CD4-positive, alpha-beta T cell treated with Interleukin-21 for 1 hour (primary cell): ENCODE measurements at places on chromosomes 1 and 21.

GRCh38 chr1:21318714-21319159, 28.5 kb upstream of the ECE1 start:
- DNase-seq: no peak

- no peak for DNase-seq
Measured at GRCh38 chr1:68329096-68329835, 96.9 kb upstream of the WLS start.

GRCh38 chr1:206087091-206087490, 30.1 kb downstream of the AVPR1B start:
- DNase-seq: no peak

DNA sequence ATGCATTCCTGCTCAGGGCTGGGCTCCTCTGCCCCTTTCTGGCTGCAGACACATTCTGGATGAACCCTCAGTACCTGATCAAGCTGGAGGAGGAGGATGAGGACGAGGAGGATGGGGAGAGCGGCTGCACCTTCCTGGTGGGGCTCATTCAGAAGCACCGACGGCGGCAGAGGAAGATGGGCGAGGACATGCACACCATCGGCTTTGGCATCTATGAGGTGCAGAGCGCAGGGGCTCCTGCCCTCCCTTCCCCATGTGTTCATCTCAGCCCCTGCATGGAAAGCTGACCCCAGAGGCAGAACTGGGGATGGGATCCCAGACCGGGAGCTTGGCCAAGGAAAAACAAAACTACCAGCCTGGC, 43.1 kb downstream of the CAPN2 start:
- no peak for DNase-seq

DNA sequence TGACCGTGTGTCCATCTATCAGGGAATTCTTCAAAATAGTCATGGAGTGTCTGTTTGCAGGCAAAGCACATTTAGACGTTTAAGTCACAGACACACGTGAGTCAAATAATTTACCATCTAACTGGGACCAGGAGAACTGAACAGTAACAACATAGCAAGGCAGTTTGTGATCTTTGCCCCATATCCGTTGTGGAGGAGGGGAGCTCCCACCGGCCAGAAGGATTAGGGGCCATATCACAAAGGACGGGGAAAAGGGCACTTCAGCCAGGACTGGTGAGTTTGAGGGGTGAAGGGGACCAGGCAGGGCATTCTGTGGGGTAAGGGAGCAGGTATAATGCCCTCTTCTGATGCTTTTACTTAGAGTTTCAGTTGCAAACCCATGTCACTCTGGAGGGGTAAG, 22.9 kb downstream of the ELAPOR1 start:
- no peak for DNase-seq

GRCh38 chr1:229268505-229268904, 2.4 kb upstream of the RAB4A start:
- DNase-seq: no peak

DNA sequence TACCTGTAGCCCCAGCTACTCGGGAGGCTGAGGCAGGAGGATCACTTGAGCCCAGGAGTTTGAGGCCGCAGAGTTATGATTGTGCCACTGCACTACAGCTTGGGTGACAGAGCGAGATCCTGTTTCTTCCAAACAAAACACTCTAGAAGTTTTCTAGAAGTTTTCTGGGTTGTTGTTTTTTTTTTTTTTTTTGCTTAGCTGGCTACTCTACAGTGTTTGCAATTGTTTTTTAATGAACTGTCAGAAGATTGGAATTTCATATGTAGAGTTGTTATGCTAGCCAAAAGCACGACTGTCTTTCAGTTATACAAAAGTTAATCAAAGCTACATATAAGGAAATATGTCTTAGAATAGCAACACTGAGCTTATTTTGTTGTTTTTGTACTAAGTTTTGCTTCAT, 30.9 kb upstream of the NEXN start:
- no peak for DNase-seq

GRCh38 chr21:43697758-43698643, 20.9 kb upstream of the PDXK start:
- no peak for DNase-seq

DNA sequence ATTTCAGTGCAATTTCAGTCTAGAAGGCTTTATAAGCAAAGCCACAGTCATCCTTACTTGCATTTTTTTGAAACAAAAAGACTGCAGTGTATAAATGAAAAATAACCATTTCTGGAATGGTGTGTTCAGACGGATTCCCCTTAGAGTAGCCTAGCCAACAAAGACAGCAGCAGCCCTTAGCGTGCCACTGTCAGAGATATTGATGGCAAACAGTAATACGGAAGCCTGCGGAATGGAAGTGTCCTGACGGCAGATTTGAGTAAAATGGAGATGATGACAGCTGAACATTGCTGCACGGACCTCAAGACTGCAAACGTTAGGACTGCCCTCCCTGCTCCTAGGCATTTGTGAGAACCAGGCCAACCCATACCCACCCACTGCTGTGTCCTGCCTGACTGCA, 54.7 kb downstream of the PDE9A start:
- DNase-seq: no peak

DNA sequence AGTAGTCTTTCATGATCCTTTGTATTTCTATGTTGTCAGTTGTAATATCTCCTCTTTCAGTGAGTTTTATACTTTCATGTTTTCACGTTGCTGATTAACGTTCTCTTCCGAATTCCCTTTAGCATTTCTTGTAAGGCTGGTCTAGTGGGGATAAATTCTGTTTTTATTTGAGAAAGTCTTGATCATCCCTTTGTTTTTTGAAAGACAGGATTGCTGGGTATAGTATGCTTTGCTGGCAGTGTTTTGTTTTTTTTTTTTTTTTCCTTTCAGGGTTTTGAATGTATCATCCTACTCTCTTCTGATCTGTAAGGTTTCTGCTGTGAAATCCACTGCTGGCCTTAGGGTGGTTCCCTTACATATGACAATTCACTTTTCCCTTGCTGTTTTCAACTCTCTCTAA, 74.4 kb downstream of the SCMH1 start:
- DNase-seq: no peak

DNA sequence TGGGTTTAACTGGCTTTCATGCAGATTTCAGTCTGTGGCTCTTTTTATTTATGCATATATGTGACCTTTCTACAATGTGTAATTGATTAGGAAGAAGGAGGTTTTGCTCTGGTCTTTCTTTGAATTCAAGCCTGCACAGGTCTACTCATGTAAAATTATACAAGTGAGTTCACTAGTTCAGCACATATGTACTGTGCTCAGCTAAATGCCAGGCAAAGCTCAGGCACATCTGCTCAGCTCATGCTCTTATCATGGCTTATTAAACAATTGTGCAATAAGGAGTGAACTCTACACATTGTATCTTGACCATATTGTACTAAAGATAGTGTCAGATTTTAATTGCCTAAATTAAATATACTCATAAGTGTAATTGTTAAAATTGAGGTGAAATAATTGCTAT, 378.4 kb downstream of the ADGRL2 start:
- DNase-seq: no peak

- DNase-seq: no peak
Measured at GRCh38 chr1:164660775-164661174, 101.8 kb downstream of the PBX1 start.

- DNase-seq: no peak
Measured at GRCh38 chr21:38487901-38488639, 10.2 kb downstream of the ERG start.

GRCh38 chr1:153627715-153628626, at the start of gene S100A1:
Gene S100A1 (plus strand): TSS chr1:153628434. CDS start chr1:153630522, 2,088 bp downstream.
- no peak for DNase-seq

GRCh38 chr1:8653878-8654277, 163.6 kb downstream of the RERE start:
- no peak for DNase-seq

GRCh38 chr1:22364764-22365163, 86.9 kb upstream of the ZBTB40 start:
- no peak for DNase-seq

DNA sequence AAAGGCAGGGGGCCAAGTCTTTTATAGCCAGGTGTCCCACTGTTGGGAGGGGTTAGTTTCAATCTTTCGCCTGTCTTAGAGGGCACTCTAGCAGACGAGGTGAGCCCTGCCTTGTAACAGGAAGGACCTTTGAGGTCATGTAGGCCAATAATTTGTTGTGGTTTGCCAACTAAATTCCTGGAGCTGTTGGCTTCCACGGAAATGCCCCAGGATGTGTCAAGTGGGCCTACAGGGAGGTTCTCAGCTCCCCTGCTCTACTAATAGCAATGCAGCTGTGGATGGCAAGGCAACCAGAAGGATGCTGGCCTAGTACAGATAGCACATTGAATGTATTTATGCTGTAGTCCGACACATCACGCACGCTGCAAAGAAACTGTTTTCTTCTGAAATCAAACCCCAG, 22.3 kb upstream of the CASQ2 start:
- DNase-seq: no peak

DNA sequence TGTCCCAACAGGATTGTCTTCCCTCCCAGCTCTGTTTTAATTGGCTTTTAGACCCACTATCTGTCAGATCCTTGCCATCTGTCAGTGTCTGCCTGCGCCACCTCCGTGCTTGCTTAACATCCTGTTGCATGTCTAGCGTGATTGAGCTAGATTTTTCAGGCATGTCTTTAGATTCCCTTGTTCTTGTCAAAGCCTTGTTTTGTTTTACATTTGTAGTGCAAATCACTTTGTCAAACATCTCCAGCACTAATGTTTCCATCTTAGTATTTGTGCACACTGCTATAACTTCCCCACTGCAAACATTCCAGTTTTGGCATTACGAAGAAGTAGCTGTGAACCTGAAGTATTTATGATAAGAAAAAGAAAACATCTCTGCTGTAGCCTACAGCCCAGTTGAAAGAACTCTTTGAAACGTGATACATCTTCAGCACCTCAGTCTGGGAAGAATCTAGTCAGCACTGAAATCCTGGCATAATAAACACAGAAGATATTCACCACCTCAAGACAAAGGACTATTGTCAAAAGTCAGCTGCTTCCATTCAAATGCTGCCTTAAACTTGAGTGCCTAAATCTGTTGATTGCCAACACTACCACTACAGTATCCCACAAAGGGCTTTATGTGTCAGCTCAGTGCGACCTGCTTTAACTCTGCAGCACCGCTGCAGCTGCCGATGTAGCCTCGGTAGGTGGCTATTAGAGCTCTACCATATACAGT, 105.0 kb downstream of the FNBP1L start:
- DNase-seq: no peak

DNA sequence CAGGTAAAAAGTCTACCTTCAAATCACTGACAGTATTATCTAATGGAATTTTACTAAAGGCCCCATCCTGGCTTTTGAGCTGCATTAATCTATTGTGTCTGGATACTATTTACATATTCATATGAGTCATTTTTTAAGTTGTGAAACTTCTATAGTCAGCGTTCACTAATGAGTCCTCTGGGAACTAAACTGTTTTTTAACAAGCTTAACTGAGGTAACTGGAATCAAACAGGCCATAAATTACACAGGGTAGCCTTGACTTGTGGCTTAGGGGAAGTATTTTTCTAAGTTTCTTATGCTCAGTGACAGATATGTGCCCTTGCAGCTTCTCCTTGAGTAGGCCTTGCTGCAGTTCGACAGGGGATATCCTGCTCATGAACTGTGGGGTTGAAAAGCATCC, 68.8 kb downstream of the JMJD4 start:
- no peak for DNase-seq

GRCh38 chr1:18491168-18491567, 10.4 kb downstream of the KLHDC7A start:
- no peak for DNase-seq

- DNase-seq: no peak
Measured at GRCh38 chr1:94543001-94543400, 1.4 kb upstream of the F3 start.

- DNase-seq: no peak
Measured at GRCh38 chr1:85484716-85485115, 19.8 kb upstream of the DDAH1 start.

DNA sequence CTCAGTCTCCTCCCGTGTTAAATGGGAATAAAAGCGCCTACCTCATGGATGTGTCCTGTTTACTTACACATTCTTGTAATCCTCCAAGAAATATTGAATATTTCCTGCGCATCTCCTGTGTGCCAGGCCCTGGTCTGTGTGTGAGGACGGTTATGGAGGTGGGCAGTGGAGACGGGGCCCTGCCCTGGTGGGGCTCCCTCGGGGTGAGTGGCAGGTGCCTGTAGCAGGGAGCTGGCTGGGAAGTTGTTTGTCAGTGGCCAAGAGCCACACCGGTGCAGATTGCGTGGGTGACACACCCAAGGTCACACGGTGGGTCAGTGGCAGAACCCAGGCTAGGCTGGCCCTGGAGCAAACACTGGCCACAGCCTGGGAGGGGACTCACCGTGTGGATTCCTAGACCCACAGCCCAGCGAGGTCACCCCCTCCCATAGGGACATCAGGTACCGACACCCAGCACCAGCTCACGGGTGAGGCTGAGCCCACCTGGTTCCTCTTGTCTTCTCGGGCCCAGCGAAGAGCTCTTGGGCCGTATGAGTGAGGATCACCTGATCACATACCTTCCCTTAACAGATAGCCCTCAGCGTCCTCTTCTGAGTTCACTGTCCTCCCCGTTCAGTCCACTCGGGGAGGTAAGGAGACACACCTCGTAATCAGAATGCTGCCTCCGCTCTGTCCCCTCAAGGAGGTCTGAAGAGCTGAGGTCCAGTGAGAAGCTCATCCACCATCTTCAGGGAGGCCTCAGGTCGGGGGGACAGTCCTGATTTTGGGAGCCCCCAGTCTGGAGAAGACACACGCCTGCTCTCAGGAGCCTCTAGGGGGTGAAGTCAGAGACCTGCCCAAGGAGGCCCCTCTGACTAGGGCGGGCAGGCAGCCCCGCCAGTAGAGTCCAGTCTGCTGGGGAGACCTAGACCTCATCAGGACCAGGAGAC, 349.6 kb downstream of the MATN1 start:
- DNase-seq: no peak

DNA sequence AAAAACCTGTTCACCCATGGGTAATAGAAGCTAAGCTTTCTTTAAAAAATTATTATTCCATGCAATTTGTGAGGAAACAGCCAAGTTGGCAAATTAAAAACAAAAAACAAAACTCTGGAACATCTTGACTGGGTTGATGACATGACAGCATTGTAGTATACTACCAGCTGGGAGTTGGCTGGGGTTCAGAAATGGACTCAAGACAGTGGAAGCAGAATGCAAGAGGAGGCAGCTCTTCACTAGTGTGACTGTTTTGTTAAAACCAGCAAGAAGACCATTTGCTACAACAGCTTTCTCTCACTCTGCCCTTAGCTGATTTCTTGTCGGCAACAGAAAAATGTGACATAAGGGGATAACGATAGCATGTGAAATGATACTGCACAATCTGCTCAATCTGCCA, 1298.9 kb upstream of the ADGRL4 start:
- DNase-seq: no peak
